HCT116 (cell line): ENCODE measurements at places on chromosomes 12 and 14. TPM values are rescaled to one million over a fixed set of nuclear protein-coding genes. Genes with fewer than 3 reads are reported as not detected.

Gene OR4E2
- total RNA-seq = not detected

Gene SLC22A17
- 5.9 TPM for total RNA-seq

GRCh38 chr14:91257328-91258010 is 13.0 kb upstream of the GPR68 start:
- H3K36me3 ChIP-seq = no peaks in the 10 kb centered on the region
- H3K4me1 ChIP-seq = peaks cover 12% of the 10 kb centered on the region; the same call in 1 of the 2 replicates

DNA sequence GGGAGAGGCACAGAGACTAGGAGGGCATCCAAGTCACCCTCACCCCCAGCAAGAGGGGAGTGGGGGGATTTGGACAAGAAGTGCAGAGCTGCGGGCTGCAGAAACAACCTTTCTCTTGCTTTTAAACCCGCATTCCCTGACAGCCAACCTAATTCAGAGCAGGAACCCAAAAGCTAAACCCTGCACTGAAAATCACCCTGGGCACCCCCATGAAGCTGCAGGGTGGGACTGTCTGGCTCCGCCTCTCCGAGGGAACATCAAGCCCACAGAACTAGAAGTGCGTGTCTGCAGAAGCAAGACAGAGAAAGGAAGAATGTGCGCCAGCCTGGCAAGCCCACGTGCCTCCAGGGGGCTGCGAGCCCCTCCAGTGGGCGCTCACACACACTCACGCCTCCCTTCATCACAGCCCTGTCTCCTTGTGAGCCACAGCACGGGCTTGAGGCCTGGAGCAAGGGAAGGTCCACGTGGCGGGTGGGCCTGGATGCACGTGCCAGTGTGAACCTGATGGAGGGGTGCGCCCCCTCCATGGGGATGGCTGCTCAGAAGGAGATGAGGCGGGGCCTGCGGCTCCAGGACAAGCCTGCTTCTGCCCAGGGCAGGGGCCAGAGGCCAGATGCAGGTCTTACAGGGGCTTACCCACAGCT is 27.8 kb upstream of the PNMA1 start:
- H3K4me3 ChIP-seq = peak overlapping the region; percentile 37
- H3K4me1 ChIP-seq = peaks cover 78% of the 10 kb centered on the region
- DNase-seq = no peak
